Common myeloid progenitor, CD34-positive (primary cell): ENCODE measurements at places on chromosomes 5 and 9.

GRCh38 chr5:120252839-120253238, 211.3 kb upstream of the PRR16 start:
- peak; percentile 45 for DNase-seq
- no peak overlapping the region for H3K27ac ChIP-seq
- no peaks in the 10 kb centered on the region for H3K27me3 ChIP-seq
- H3K36me3 ChIP-seq, result no peaks in the 10 kb centered on the region

- no peak overlapping the region for H3K27ac ChIP-seq
- no peak for DNase-seq
- no peak overlapping the region for H3K4me3 ChIP-seq
- H3K27me3 ChIP-seq, result no peaks in the 10 kb centered on the region
- peaks cover 12% of the 10 kb centered on the region for H3K36me3 ChIP-seq
These were observed 4.9 kb upstream of the AMACR start for GRCh38 chr5:34012791-34013190.

GRCh38 chr5:112906637-112907036, 15.4 kb downstream of the REEP5 start:
- H3K27ac ChIP-seq, result no peak overlapping the region
- no peaks in the 10 kb centered on the region for H3K27me3 ChIP-seq
- H3K36me3 ChIP-seq, result peaks cover 7% of the 10 kb centered on the region
- H3K4me1 ChIP-seq, result no peaks in the 10 kb centered on the region
- no peak for DNase-seq

GRCh38 chr5:109961751-109962150, 272.0 kb downstream of the MAN2A1 start:
- H3K27me3 ChIP-seq, result no peaks in the 10 kb centered on the region
- H3K36me3 ChIP-seq, result no peaks in the 10 kb centered on the region

GRCh38 chr5:115939059-115939458, 23.2 kb upstream of the LVRN start:
- no peaks in the 10 kb centered on the region for H3K36me3 ChIP-seq
- no peak overlapping the region for H3K27ac ChIP-seq
- H3K4me3 ChIP-seq, result no peak overlapping the region
- H3K4me1 ChIP-seq, result no peaks in the 10 kb centered on the region

DNA sequence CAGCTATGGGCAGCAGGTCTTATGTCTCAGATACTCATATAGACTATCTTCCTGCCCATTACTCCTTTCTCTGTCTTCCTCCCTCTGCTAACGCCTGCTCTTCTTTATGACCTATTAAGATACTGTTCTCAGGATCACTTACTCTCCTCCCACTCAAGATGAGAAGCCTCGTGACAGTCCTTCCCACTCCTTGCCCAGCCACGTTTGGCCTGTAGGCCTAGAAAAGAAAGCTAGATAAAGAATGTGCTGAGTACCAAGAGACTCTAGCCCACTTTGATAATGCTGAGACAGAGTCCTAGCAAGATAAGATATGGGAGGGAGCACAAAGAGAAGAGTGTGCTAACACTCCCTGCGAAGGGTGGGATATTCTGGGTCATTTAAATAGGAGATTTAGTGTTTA, 6.8 kb upstream of the DENND4C start:
- no peaks in the 10 kb centered on the region for H3K27me3 ChIP-seq
- DNase-seq, result no peak
- H3K27ac ChIP-seq, result no peak overlapping the region
- no peaks in the 10 kb centered on the region for H3K4me1 ChIP-seq
- H3K4me3 ChIP-seq, result no peak overlapping the region

DNA sequence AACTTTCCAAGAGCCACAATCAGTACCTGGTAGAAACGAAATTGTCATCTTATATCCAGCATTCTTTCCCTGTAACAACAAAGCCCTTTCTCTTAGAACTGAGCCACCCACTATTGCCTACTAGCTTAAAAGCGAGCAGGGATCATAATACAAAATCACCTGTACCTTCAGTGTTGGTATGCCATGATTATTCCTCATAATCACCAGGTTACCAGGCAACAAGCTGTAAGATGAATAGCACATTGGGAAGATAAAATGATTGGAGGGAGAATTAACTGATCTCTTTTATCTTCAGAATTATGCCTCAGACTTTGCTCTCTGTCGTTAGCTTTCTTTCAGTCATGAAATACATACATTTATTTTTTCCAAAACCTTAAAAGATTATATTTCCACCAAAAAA, 345.6 kb downstream of the PRELID2 start:
- DNase-seq, result no peak
- H3K27ac ChIP-seq, result no peak overlapping the region
- H3K27me3 ChIP-seq, result no peaks in the 10 kb centered on the region
- H3K4me1 ChIP-seq, result no peaks in the 10 kb centered on the region

DNA sequence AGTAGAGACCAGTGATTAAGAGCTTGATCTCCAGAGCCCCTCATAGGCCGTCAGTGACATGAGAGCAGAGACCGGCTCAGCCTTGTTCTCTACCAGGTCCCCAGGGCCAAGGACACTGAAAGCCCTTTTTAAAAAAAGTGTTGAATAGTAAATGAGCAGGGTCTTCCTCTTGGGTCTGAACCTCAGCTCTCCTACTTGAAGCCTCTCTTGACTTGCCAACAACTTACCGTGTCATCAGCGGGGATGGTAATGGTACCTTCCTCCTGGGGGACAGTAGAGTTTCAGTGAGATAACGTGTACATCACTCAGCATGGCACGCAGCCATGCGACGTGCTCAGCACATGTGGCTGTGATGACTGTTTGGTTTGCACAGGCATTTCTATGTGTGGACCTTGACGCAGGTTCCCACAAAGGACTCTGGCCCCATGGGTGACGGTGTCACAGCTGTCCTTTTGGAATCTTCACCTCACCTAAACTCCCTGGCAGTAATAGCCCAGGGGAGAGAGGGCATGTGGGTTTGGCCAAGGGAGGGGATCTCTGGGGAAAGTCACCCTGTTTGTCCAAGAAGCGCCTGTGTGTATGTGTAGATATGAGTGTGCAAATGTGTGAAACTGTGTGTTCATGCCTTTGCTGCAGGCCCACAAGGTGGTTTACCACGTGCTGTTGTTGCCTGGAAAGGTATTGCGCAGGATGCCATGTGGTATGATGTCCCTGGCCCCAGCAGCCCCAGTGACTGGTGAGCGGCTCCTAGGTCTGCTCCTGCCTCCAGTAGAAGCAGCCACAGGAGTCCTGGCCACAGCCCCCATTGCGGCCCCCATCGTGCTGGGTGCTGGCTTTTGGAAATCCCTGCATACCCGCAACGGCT, 18.7 kb downstream of the ERGIC1 start:
- no peak overlapping the region for H3K4me3 ChIP-seq
- H3K4me1 ChIP-seq, result peaks cover 54% of the 10 kb centered on the region
- no peaks in the 10 kb centered on the region for H3K27me3 ChIP-seq
- no peak for DNase-seq
- H3K36me3 ChIP-seq, result no peaks in the 10 kb centered on the region
- peak overlapping the region; percentile 1 for H3K27ac ChIP-seq

DNA sequence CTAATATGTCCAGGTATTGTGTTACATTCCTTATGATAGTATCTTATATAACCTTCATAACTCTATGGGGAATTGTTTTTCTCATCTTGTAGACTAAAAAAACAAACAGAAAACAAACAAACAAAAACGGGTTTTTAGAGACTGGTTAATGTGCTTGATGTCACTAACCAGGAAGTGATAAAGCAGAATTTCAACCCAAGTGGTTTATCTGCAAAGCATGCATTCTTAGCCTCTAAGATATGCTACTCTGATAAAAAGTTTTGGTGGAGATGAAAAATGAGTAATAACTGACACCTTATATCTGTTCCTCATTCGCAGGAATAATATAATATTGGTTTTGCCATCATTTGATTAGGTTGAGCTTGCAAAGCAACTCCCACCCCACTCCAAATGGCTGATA, 53.4 kb downstream of the PUM3 start:
- DNase-seq, result peak; percentile 35
- no peaks in the 10 kb centered on the region for H3K4me1 ChIP-seq
- peaks cover 36% of the 10 kb centered on the region for H3K36me3 ChIP-seq
- no peak overlapping the region for H3K4me3 ChIP-seq

DNA sequence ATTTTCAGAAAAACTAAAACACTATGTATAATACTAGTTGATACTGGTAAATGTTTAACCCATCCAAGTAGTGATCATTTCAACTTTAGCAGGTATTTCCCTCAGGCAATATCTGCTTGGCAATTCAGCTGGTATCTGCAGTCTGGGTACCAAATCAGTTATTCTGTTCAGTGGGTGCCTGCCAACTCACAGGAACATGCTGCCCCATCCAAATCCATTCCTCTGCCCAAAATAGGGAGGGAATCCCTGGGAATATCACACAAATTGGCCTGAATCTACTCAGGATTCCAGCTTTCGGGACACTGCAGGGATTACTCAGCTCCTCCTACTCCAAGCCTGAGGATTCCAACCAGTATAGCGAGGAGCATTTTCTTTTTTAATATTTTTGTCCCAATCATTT, 61.7 kb upstream of the PDE4D start:
- no peaks in the 10 kb centered on the region for H3K4me1 ChIP-seq
- no peaks in the 10 kb centered on the region for H3K36me3 ChIP-seq
- H3K4me3 ChIP-seq, result no peak overlapping the region

DNA sequence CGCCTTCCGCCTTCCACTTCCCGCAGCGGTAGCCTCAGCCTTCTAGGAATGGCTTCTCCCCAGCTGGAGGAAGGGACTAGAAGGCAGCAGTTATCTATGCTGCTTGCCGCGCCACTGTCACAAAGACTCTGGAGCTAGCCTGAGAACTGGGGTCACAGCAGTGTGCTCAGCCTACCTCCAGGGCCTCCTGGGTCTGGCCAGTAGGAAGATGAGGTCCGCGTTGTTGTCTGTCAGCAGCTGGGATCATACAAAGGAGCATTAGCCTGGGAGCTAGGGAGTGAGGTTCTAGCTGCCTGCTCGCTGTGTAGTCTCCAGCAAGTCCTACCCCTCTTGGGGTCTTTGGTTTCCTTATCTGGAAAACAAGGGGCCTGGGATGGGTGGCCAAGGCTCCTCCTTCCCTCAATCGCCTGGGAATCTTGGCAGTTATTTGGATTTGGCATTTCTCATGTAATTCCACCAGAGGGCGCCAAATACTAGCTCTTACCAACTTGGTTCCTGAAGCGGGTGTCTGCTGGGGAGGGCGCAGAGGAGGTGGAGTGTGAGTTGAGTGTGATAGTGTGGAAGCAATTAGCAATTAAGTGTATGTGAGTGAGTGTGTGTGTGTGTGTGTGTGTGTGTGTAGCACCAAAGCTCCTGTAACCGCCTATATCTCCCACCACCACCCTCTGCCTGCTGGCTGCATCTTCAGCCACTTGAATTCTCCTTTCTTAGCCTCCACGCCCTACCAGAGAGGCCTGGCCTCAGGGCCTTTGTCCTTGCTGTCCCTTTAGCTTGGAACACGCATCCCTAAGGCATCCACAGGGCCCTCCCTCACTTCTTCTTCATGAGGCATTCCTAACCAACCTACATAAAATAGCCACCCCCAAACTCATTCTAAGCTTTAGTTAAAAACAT, 97.1 kb downstream of the ENTREP1 start:
- no peak overlapping the region for H3K4me3 ChIP-seq
- no peaks in the 10 kb centered on the region for H3K27me3 ChIP-seq
- H3K4me1 ChIP-seq, result no peaks in the 10 kb centered on the region
- no peak overlapping the region for H3K27ac ChIP-seq
- H3K36me3 ChIP-seq, result no peaks in the 10 kb centered on the region

DNA sequence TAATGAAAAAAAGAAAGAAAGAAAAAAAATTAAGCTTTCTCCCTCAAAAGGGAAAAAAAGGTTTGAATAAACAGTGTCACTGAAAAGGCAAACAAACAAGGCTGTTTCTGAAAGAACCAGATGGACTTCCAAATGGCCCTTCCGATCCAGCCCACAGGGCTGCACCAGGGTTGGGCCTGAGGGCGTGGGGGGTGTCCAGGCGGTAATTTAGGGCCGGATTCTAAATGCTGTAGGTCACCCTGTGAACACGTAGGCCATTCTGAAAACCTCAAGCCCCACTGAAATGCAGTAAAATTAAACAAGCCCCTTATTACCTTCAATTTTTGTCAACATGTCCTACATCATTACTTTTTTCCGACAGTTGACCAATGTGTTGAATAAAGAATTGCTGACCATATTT, 132.1 kb downstream of the HSD17B3 start:
- H3K36me3 ChIP-seq, result no peaks in the 10 kb centered on the region
- no peaks in the 10 kb centered on the region for H3K4me1 ChIP-seq
- H3K27ac ChIP-seq, result no peak overlapping the region
- H3K4me3 ChIP-seq, result no peak overlapping the region
- no peak for DNase-seq

DNA sequence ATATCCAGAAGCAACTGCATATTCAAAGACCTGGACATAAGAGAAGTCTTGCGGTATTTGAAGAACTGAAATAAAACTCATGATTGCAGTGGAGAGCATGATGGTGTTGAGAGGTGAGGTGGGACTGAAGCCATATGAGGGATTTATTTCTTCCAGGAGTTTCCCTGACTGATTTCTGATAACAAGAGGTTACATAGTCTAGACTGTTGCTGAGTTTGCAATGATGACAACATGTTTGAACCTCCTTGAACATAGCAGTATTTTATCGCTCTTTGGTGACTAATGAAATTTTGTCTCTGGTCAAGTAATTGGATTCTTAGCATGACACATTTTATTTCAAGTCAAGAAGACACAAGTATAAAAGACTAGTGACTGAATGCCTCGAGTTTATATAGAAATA, 61.8 kb downstream of the ACTBL2 start:
- H3K36me3 ChIP-seq, result no peaks in the 10 kb centered on the region
- H3K27me3 ChIP-seq, result no peaks in the 10 kb centered on the region
- H3K4me3 ChIP-seq, result no peak overlapping the region
- H3K27ac ChIP-seq, result no peak overlapping the region
- no peaks in the 10 kb centered on the region for H3K4me1 ChIP-seq
- no peak for DNase-seq

DNA sequence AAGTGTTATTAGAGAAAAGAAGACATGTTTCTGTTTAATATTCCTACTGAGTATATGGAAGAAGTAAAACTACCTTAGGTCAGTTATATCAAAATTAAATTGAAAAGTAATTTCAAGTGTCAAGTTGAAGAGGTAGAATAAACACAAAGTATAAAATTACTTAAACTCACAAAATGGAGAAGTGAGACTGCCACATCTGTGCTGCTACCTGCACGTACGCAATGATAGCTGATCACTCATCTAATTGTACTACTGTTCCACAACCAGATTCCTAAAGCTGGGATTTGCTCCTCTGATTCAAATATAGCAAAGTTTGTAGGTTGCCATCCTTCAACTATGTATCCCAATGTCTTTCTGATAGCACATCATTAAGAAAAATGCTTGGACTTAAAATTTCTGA, 24.8 kb downstream of the EQTN start:
- no peaks in the 10 kb centered on the region for H3K27me3 ChIP-seq
- no peak overlapping the region for H3K4me3 ChIP-seq

DNA sequence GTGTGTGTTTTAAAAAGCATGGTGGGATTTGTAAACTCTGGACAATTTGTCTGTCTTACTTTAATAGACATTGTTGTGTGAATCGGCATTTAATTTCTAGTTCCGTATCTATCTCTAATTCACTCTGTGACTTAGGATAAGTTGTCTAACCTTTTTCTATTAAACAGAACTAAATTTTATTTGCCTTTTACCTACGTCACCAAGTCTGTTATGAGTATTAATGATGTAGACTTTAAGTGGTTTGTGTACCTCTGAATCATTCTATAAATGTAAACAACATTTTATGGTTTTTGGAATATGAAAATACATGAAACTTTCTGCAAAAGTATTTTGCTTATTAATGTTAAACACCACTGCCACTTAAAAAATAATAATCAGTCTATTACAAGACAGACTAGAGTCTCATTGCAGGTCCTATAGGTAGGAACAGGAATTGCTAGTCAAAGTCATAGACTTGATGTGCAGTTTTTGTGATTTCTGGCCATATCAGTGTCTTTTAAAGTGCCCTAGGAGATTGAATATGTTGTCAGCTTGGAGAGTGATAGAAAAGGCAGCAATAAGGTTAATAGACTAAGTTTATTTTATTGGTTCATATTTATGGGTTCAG, 5.6 kb downstream of the RBM27 start:
- H3K36me3 ChIP-seq, result no peaks in the 10 kb centered on the region
- peaks cover 7% of the 10 kb centered on the region for H3K4me1 ChIP-seq
- DNase-seq, result peak; percentile 20
- no peak overlapping the region for H3K27ac ChIP-seq
- H3K27me3 ChIP-seq, result no peaks in the 10 kb centered on the region
